NCI-H446 treated with DMSO at 0.1 percent for 48 hours (cell line): ENCODE measurements at places on chromosomes 16 and 17.

GRCh38 chr16:57016301-57016700 lies 26.9 kb downstream of the NLRC5 start:
- no peak for DNase-seq

- no peak for DNase-seq
Observed at GRCh38 chr16:85077039-85077438, 35.2 kb downstream of the CIBAR2 start.

- no peak for DNase-seq
Observed at GRCh38 chr17:35566968-35567367, 6.3 kb upstream of the SLFN14 start.

DNA sequence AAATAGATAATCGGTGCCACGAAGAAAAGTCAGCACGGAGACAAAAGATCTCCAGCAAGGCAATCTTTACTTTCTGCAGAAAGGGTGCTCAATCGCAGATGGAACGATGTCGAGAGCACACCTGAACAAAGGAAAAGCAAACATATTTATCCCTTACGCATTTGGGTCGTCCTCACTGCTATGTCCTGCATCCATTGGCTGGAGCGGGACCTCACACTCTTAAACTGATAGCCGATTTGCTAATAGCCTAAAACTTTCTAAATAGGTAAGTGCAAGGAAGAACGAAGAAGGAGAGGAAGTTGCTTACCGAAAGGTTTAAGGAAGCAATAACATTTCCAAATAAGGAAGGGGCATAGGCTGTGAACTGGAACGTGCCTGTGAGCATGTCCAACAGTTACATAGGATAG lies 1.2 kb upstream of the AKAP10 start:
- DNase-seq = no peak

- no peak for DNase-seq
Observed at GRCh38 chr17:61349350-61349749, 50.3 kb upstream of the TBX2 start.

DNA sequence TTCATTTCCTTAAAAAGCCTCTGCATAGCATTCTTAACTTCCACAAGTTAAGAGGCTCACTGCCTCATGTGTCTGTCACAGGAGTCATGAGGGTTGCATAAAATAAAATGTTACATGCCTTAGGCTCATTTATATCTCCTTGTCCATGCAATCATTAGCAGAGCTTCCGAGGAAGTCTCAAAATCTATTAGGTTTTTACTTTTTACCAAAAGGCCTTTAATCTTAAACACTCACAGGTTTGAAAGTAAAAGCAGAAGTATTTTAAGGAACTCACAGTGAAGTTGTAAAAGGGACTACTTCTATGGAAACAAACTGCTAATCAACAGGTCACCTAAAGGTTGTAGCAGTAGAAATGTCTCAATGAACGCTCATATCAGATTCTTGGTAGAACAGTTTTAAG lies 5.2 kb upstream of the ATP6V0A1 start:
- no peak for DNase-seq

GRCh38 chr17:57523926-57524632 lies 221.0 kb downstream of the CCDC182 start:
- DNase-seq = no peak

DNA sequence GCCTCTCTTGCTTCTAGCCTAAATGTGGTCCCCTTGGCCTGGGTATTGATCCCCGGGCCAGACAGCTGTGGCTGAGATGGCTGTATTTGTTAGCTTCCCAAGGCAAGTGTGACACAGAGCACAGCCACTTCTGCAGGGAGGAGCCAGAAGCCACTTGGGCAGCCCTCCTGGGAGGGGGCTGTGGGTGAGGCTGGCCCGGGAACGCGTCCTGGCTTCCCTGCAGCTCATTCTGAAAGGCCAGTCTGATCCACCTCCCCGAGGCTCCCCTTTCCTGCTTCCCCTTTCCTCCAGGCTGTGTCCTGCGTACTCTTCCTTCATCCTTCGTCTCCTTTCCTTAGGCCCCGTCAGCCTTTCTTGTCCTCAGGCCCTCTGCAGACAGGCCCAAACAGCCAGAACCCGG lies 8.0 kb downstream of the SERPINF2 start:
- DNase-seq = no peak

- DNase-seq = no peak
Observed at GRCh38 chr17:21372256-21372954, 3.8 kb upstream of the KCNJ12 start.

DNA sequence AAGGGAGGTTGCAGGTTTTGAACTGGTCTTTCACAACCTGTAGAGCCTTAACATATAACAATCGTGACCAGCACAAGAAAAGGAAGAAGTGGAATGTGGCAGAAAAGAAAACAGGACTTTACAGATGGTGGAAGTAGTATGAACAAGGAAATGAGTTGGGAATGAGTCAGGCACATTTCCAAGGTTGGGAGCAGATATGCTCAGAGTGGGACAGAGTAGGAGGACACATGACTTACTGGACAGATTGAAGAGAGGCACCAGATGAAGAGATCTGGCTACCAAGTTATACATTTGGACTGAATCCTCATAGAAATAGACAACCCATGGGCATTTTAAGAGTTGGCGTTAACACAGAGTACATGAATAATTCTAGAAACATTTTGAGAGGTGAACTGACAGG lies 95.3 kb downstream of the ZNF18 start:
- DNase-seq = no peak

DNA sequence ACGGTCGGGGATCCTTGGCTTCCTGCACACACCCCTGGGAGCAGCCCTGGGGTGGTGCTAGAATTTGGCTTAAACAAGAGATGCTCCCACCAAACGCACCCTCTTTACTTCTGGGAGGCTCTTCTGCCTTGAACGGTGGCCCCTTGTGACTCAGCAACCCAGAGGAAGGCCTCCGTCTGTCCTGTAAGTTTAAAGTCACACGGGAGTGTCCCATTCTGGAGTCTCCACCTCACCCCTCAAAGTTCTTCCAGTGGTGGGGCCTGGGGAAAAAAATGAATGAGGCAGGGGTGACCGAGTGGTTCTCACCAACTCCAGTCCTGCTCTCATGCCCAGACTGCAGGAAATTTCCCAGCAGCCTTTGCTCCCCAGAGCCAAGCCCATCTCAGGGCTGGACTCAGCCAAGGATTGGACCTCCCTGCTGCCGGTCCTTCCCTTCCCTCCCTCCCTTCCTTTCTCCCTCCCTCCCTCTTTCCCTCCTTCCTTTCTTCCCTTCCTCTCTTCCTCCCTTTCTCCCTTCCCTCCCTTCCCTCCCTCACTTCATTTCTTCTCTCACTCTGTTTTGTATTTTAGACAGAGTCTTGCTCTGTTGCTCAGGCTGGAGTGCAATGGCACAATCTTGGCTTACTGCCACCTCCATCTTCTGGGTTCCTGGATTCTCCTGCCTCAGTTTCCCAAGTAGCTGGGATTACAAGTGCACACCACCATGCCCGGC lies 11.4 kb downstream of the ITGAD start:
- DNase-seq = peak; percentile 43

DNA sequence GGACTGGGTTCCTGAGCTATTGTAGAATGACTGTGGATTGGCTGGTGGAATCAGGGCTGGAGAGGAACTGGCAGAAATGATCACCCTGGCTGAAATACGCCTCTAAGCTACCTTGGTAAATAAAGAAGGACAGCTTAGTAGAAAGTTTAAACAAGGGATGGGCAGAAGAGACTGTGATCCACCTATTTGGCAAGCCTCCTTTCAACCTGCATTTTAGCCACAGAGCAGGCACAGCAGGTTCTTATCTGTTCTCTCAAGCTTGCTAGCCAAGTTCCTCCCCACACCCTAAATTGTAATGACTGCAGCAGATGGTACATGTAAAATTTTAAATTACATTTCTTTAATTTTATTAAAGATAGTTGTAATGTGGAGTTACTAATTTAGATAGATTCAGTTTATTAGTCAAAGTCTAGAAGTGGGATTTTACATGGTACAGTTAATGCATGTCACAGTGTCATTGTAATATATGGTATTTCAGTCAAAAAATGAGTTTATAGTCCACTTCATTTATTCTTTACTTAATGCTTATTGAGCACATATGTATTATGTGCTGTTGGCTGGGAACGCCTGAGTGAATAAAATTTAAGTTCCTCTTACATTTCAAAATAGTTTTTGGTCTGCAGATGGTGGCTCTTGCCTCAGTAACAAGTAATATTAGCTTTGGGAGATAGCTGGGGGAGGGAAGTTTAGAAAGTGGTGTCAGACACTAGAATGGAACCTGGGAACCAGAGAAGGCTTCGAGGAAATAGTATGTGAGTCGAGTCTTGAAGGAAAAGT lies 11.2 kb downstream of the EPN2 start:
- DNase-seq = peak; percentile 30

DNA sequence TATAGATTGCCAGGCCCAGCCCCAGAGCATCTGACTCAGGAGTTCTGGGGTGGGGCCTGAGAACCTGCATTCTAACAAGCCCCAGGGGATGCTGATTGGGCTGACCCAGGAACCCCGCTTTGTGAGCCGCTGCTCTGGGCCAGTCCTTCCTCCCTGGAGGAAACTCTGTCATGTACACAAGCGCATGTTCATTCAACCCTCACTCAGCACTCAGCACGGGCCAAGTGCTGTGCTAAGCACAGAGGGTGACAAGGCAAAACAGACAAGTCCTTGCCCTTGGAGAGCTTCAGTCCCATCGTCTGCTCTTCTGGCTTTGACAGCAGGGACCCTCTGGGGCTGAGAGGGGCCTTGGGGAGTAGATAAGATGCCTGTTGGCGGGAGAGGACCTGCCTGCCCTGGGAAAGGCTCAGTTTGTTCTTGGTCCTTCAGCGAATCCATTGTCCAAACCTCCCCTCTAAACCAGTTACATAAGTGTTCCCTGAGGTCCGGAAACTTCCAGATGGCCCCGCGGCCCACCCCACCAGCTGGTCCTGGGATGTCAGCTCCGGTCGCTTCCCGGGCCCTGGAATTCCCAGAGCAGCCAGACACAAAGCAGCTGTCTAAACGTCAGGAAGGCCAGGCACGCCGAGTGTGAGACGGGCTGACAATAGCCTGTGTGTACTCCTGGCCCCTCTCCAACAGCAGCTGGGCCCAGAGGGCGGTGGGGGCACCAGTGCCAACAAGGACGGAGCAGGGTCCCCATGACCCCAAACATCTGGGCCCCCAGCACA lies 88.8 kb downstream of the ZDHHC7 start:
- DNase-seq = no peak

- DNase-seq = no peak
Observed at GRCh38 chr17:57284583-57284982, 28.3 kb downstream of the MSI2 start.
